ENCODE measurements at places on chromosomes 12 and 14.

GRCh38 chr14:94175011-94175745 lies 1.1 kb downstream of the PPP4R4 start:
- peak; percentile 11 for DNase-seq

DNA sequence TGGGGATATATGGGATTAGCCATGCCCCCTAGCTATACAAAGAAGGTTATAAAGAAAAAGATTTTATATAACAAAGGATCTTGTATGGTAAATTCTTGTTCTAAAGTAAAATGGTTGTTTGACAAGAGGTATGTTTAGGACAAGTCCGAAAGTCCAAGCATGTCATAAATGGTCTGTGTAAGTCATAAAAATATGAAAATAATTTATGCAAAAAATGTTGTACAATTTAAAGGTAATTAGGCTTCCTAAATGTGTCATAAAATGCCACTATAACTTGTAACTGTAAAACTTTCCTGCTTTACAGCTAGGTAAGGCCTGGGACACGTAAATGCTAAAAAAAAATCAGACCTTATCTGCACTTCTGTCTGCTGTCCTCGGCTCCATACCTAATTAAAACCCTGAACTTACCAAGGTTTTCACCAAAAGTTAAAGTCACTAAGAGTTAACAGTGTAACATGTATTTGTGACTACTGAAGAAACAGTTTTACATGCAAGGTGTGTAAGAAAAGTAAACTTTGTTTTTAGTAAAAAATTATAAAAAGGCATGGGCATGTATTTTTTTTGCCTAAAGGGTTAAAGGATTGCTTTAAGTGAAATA lies 110.0 kb upstream of the RESF1 start:
- DNase-seq: no peak

GRCh38 chr12:113072136-113072535 lies 15.6 kb downstream of the DTX1 start:
- DNase-seq: no peak

GRCh38 chr12:124814741-124815613 lies 48.7 kb downstream of the SCARB1 start:
- DNase-seq: peak; percentile 76

- DNase-seq: no peak
These were observed 317.8 kb downstream of the TMEM121 start for GRCh38 chr14:105844047-105844630.

DNA sequence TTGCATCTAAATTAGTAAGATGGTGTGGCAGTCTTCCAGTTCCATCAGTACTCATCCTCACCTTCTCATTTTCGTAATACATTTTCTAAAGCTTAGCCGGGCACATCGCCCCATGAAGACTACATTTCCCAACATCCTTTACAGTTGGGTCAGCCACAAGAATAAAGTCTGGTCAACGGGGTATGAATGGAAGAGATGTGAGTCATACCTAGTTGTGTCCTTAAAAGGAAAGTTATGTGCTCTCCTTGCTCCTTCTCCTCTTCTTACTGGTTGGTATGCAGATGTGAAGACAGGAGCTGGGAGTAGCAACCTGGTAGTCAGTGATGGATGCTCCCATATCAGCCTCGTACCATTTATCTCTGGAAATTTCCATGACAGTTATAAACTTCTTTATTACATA lies 35.9 kb upstream of the EGLN3 start:
- no peak for DNase-seq

- DNase-seq: no peak
These were observed 43.9 kb downstream of the SERPINA3 start for GRCh38 chr14:94656043-94656442.

DNA sequence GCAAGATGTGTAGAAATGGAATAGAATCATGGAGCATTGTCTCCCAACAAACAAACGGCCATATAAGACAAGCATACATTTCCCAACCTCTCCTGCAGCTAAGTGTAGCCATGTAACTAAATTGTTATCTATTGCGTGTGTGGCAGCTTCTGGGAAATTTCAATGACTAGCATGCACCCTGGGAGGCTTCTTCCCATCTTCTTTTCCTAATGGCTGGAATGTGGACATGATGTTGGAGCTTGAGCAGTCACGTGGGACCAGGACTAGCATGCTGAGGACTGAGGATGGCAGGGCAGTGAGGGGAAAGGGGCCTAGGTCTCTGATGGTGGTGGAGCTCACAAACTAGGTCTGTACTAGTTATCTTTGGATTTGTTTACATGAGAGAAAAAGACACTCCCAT lies 21.7 kb upstream of the CTDSP2 start:
- DNase-seq: no peak

DNA sequence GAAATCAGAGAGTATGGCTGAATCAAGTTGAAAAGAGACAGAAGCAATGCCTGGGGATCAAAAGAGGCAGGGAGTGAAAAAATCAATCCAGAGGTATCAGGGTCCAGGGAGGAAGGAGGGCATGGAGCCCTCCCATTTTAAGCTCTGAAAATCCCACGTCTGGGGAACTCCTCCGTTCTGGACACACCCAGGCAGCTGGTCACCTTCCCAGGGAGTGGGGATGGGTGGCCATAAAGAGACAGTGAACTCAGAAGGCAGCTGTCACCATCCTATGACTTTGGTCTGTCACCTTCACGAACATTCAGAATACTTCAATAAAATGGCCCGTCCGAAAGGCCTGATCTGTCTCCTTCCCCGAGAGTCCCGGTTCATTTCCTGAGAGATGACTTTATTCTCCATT lies 71.6 kb downstream of the MAP1LC3B2 start:
- no peak for DNase-seq

DNA sequence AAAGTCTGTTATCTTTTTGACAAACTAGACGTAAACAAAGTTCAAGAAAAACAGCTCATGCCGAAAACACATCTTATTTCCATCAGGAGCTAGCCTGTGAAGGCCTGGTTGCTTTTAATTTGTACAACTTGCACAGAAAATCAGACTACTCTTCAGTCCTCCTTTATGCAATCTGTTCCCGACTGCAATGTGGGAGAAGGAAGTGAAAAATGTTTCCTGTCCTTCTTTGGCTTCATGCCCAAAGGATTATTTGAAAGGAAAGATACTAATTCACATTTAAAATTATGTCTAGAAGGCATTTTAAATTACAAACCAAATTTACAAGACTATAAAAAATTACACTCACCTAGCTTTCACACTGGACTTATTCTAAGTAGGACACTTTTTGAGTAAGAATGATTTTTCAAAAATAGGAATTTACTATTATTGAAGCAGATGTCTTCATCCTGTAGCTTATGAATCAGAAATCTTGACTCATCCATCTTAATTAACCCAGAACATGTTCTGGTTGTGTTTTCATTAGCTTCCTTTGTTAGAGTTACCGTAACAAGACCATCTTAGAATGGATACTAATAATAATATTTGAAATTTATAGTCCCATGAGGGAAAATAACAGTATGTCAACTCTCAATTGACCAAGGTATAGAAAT lies 272.6 kb downstream of the PRKD1 start:
- DNase-seq: peak; percentile 25

GRCh38 chr14:23045419-23046357 lies 3.7 kb downstream of the PSMB11 start:
- no peak for DNase-seq

GRCh38 chr14:56196274-56196673 lies 78.1 kb downstream of the PELI2 start:
- peak; percentile 41 for DNase-seq

All from muscle of leg (tissue), 16 donors.